T-helper 9 cell (primary cell): ENCODE measurements at places on chromosomes 2 and 18.

- DNase-seq, result no peak
Observed at GRCh38 chr2:178298785-178299212, 104.5 kb downstream of the OSBPL6 start.

GRCh38 chr18:63177259-63177658 is 142.3 kb downstream of the BCL2 start:
- DNase-seq, result no peak

DNA sequence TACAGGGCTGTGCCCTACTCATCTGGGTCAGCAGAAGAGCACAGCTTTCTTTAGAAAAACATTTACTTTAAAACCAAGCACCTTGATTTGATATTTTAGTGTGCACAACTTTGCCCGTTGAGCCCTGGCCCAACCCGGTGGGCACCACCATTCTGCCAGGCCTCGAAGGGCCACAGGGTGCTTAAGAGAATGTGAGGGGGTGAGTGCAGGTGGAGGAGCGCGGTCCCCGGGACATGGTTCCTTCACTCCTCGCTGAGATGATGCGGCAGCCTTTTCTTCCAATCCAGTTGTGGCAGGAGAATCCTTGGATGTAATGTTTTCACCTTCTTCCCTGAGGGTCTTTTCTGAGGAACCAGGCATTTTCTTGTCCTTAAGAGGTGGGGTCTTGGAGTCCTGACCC is 119.0 kb downstream of the RPIA start:
- no peak for DNase-seq

DNA sequence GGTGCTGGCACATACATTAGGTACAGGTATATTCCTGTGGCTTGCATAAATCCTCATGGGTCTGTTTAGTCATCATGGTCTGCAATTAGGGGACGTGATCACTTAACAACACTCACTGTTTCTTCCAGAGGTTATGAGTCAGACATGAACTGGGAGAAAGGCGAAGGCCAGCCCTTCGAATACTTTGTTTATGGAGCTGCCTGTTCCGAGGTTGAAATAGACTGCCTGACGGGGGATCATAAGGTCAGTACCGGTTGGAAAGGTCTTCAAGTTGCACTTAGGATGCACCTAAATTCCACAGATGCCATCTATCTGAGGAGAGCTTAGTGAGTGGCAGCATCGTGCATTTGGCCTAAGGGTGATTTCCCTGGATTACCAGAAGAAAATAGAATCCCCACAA is 76.9 kb downstream of the AOX1 start:
- no peak for DNase-seq

GRCh38 chr2:134505446-134505845 is 213.4 kb downstream of the TMEM163 start:
- DNase-seq, result no peak

GRCh38 chr2:9164112-9164608 is 42.5 kb upstream of the ASAP2 start:
- DNase-seq, result no peak

- no peak for DNase-seq
Observed at GRCh38 chr2:75003773-75004172, 45.3 kb downstream of the POLE4 start.

GRCh38 chr18:12088096-12088495 is 5.5 kb upstream of the ANKRD62 start:
- DNase-seq, result no peak

DNA sequence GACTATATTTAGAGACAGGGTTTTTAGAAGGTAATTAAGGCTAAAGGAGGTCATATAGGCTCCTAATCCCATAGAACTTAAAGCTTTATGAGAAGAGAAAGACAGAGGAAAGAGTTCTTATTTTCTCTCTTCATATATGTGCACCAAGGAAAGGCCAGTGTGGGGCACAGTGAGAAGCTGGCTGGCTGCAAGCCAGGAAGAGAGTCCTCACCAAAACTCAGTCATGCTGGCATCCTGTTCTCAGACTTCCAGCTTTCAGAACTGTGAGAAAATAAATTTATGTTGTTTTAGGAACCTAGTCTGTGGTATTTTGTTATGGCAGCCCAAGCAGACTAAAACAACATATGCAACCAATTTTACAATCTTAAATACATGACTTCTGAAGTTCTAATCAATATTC is 31.5 kb upstream of the ATIC start:
- DNase-seq, result no peak

GRCh38 chr18:55302167-55302833 is 285.7 kb downstream of the TCF4 start:
- no peak for DNase-seq

- DNase-seq, result no peak
Observed at GRCh38 chr2:10089565-10090190, 9.5 kb upstream of the CYS1 start.

DNA sequence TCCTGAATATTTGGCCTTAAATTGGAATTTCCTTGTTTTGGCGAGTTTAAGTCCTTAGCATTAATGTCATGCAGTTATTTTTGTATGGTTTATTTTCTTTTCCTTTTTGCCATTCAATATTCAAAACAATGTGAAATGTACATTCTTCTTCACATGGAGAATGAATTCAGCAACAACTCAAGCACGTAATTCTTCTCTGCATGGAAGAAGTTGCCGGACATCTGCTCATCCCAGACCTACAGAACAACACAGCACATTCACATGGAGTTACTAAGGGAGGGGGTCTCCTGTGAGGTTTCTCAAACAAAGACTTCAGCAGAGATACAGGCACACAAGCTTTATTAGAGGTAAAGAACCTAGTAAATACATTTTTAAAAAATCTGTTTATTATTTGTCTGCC is 236.8 kb downstream of the SATB2 start:
- no peak for DNase-seq

DNA sequence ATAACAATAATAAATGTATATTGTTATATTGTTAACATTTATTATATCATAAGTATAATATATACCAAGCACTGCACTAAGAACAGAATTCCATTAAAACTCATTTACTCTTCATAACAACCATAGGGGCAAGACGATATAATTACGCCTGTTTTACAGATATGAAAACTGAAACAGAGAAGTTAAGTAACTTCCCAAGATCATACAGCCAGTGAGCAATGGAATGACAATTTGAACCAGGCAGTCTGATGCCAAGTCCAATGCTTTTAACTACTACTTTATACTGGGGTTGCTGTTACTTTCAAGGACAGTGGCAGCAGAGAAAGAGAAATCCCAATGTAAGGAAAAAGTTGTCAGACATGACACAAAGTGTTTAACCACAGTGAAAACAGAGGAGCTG is 338.8 kb upstream of the ID2 start:
- DNase-seq, result no peak

- DNase-seq, result no peak
Observed at GRCh38 chr2:33291278-33292013, 185.0 kb upstream of the RASGRP3 start.

DNA sequence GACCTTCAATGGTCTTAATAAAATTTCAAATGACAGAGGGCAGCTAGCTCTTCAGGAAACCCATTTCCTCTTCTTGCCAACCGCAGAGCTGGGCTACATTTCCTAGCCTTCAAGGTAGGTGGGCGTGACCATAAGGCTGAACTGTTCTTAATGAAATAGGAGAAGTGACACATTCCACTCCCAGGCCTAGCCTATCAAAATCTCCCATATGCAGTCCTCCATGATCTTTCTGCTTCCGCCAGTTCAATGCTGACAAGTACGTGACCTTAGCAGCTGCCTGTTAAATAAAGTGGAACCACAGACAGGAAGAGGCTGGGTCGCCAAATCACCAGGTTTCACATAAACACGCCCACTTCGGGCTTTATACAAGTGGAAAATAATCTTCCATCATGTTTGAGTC is 13.2 kb downstream of the SERPINE2 start:
- no peak for DNase-seq

- DNase-seq, result no peak
Observed at GRCh38 chr2:212523756-212524155, 14.8 kb downstream of the ERBB4 start.

GRCh38 chr2:238730001-238730669 is 117.8 kb upstream of the TWIST2 start:
- DNase-seq, result no peak

- peak; percentile 35 for DNase-seq
Observed at GRCh38 chr2:241218131-241219029, 29.9 kb downstream of the ANO7 start.

DNA sequence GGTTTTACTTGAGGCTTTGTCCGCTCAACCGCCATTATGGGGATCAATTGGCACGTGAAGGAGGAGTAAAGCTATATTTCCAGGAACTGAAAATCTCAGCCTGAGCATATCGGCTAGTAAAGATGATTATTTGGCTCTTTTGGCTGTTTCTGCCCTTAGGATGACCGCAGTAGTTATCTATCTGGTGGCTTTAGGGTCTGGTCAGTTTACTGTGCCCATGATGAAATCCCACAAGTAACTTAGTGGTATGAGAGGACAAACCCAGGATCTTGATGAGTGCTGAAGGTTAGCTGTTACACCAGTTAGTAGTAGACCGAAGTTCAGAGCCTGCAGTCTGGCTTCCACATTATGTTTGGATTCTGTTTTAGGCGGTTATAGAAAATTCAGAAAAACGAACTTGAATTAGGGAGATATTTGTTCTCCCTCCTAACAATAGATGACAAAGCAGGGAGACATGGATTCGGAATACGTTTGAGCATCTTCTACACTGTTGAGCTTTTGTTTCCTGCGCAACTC is 1.2 kb downstream of the MAT2A start:
- no peak for DNase-seq

GRCh38 chr18:34493566-34494358 is 216.3 kb upstream of the DTNA start:
- no peak for DNase-seq

- DNase-seq, result no peak
Observed at GRCh38 chr2:144146076-144146475, 373.8 kb downstream of the ZEB2 start.

GRCh38 chr2:17877811-17878280 is 621 bp upstream of the KCNS3 start:
- no peak for DNase-seq

DNA sequence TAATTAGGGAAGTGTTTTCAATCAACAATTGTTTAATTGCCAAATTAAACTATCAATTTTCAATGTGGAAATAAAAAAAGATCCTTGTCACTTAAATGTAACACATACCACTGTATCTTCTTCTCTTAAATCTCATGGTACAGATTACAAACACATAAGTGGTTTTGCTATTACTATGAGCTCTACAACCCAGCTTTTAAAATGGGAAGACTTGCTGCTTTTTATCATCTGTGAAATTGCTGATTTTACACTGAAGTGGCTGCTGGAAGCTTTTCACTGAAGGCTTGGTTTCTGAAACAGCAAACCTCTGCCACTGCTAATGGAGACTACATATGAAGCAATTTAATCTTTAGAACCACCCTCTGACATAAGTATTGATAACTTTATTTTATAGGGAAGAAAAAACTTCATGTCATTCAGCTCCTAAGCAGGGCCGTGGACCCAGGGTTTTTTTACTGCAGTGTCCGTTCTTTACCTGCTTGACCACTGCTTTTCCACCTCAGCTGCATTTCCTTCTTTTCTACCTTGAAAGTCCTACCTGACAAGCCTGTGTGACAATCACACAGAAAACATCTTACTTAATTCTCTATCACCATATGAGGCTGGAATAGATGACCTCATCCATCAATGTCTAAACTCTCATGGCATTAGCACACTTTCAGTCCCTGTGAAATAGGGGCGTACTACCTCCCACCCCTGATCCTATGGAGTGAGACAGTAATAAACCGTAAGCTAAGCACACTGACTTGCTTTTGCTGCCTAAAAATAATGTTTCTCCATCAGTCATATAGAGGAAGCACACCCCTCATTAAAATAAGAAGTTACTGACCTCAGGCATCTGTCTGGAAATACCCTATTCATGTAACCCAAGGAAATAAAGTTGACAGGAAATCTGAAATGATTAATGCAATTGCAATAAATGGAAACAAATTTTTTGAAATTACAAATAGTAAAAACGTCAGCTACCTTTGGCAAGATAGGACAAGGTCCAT is 19.2 kb upstream of the SLC8A1 start:
- no peak for DNase-seq

GRCh38 chr2:7570247-7570646 is 653.0 kb downstream of the RNF144A start:
- no peak for DNase-seq

- no peak for DNase-seq
Observed at GRCh38 chr2:212213191-212213590, 325.4 kb downstream of the ERBB4 start.

- DNase-seq, result no peak
Observed at GRCh38 chr18:74595431-74595830, 2.2 kb upstream of the ZNF407 start.

DNA sequence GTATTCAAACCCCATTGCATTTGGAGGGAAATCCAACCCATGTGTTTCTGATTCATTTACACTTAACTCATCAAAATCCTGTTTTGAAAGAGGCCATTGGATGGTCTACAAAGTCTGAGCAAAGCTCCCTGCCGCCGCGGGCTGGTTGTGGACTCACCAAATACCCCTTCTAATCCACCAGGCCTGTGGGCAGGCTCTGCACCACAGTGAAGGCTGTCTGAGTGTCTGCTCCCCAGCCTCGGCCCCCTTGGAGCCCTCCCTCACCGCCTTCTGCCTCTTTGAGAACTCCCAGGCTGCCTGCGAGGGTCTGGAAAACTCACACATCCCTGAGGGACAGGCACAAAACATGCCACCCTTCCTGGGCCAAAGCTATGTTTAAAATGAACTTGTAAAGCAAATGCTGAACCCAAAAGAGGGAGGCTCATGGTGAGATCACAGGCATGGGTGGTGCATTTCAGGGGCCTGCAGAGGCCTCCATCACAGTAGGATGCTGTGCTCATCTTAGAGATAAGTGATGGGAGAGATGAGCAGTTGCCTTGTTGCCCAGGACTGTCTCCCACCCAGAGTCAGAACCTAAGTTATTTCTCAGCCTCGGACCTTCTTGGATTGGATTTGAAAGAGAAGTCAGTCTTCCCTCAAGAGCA is 225.0 kb downstream of the CYP26B1 start:
- DNase-seq, result no peak

DNA sequence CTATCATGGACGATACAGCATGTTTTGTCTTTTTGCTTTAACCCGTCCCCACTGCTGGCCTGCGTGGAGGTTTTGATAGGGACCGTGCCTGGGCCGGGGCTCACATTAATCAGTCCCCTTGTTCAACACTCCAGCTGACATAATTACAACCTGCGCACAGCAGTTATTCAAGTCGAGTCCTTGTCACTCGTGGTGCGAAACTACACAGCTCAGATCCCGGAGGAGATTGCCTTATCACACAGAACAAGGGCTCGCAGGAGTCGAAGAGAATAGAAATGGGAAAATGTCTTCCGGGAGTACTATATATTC is 304.4 kb downstream of the ZNF407 start:
- DNase-seq, result no peak

GRCh38 chr2:233208382-233209116 is 42.9 kb upstream of the ATG16L1 start:
- DNase-seq, result no peak

GRCh38 chr18:41745166-41746049 is 209.6 kb upstream of the PIK3C3 start:
- DNase-seq, result no peak

DNA sequence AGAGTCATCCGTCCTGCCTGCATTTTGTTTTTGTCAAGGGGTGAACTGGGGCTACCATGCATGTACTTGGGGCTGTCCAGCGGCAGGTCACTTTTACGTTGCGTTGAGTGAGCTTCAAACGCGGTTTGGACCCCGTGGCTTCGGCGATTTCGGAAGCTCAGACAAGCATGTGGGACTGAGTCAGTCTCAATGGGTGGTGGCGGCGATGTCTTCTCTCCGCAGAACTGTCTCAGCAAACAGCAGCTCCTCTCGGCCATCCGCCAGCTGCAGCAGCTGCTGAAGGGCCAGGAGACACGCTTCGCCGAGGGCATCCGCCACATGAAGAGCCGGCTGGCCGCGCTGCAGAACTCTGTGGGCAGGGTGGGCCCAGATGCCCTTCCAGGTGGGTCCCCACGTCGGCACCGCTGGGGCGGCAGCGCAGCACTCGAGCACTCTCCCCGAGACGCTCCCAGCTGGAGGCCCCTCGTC is 21.3 kb downstream of the FBLN7 start:
- no peak for DNase-seq
